Aorta (tissue), 5 donors: ENCODE measurements at places on chromosomes 5 and 9.

DNA sequence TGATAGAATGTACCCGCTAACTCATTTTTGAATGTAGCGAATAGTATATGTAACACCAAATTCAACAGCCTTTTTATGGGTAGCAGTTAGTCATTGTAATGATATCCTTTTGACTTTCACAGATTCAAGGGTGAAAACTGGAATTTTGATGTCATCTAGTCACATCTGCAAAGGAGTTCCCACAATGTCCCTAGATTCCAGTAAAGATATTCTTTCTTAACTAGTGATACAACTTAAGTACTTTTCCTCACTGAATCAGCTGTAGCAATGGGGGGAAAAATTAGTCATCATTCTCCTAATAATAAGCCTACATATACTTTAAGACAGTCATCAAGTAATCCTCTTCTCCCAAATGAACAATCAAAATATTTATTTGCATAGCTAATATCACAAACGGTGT lies 11.5 kb upstream of the SSBP2 start:
- DNase-seq, result no peak

DNA sequence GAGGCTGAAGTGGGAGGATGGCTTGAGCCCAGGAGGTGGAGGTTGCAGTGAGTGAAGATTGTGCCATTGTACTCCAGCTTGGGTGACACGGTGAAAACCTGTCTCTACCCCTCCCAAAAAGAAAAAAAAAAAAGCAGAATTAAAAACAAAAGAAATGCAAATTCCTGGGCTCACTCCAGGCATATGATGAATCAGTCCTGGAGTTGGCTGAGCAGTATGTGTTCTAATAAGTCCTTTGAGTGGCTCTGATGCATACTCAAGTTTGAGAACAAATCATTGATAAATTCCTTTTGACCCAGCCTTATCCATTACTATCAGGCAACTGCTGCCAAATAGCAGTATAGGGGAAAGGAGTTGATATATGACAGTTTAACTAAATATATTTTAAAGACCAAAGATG lies 28.3 kb downstream of the UHRF2 start:
- DNase-seq, result no peak

DNA sequence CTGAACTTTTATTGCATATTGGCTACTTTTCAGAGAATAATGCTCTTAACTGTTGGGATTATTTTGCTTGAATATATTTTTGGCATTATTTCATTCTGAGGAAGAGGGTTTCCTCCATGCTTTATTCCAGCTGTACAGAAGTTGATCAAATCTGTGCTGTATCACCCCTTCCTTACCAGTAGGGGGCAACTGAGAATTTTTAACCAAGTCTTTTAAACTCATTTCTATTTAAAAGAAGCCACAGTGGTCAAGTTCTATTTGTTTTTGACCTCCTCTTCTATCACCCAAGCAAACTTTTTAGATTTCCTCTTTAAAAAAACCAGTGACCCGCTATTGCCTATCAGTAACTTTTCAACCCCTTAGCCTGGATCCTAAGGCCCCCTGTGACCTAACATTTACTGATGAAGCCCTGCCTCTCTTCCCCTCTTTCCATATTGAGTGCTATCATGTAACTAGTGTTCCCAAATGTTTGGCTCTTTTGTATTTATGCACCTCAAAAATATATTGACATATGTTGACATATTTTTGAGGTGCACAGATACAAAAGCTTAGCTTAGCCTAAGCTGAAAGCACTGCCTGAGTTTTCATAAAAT lies 80.6 kb downstream of the FBXO4 start:
- DNase-seq, result no peak

- DNase-seq, result no peak
These were observed 170.2 kb downstream of the MAPKAP1 start for GRCh38 chr9:125536776-125537175.

DNA sequence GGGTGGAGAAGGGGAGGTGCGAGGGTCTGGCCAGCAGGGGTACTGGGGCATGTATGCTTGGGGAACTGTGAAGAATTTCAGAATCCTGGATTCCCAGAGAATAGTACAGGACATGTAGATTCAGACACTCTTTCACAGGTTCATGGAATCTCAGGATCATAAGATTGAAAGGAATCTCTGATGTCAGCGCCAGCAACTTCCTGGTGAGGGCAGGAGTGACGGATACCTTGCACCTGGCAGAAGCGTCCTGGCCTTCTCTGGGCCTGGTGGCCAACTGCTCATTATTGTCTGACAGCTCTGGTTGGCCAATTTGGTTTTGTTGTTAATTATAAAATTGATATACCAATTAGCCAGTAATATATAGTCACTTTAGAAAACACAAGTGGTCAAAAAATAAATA lies 6.9 kb downstream of the GM2A start:
- no peak for DNase-seq

GRCh38 chr5:146344155-146345118 lies 5.8 kb downstream of the POU4F3 start:
- DNase-seq, result no peak

DNA sequence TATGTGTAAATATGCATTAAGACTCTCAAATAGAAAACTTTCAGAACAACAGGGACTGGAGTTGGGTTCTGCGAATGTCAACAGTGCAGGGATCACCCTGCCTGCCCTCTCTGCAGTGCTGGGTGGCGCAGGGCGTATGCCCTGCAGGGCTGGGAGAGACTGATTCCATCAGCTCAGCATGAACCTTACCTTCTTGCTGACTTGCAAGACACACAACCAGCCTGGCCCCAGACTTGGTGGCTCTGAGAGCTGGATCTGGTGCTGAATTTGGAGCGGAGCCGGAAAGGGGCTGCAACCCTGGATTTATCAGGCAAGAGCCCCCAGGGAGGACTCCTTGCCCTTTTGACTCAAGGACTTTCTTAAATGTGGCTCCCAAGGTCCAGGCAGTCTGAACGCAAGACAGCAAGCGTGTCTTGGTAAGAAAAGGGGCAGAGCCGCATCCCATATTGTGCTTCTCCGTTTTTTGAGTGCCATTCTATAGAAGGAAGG lies 376.0 kb upstream of the IRX2 start:
- DNase-seq, result no peak

DNA sequence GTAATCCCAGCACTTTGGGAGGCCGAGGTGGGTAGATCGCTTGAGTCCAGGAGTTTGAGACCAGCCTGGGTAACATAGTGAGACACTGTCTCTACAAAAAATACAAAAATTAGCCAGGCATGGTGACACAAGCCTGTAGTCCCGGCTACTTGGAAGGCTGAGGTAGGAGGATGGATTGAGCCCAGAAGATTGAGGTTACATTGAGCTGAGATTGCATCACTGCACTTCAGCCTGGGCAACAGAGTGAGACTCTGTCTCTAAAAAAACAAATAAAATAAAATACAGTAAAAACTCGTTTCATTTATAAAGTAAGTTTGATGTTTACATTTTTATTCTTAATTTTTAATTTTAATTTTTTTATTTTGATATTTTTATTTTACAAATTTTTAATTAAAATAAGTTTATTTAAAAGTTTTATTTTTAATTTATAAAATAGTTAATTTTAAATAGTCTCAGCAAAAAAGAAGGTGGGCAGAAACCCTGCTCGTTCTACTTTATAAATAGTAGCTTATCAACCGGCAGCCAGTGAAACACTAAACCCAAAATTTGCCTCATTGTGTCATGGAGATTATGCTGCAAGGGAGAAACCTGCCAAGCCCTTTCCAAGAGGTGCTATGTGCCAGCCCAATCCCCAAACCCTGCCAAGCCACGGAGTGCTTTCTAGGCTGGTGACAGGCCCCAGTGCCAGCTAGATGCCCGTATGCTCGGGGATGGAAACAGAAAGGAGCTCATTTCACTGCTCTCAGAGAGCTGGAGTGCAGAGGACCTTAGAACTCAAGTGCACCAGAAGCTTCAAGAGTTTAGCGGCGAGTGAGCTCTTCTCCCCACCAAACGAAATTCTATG lies 38.9 kb downstream of the SERINC5 start:
- peak; percentile 88 for DNase-seq

DNA sequence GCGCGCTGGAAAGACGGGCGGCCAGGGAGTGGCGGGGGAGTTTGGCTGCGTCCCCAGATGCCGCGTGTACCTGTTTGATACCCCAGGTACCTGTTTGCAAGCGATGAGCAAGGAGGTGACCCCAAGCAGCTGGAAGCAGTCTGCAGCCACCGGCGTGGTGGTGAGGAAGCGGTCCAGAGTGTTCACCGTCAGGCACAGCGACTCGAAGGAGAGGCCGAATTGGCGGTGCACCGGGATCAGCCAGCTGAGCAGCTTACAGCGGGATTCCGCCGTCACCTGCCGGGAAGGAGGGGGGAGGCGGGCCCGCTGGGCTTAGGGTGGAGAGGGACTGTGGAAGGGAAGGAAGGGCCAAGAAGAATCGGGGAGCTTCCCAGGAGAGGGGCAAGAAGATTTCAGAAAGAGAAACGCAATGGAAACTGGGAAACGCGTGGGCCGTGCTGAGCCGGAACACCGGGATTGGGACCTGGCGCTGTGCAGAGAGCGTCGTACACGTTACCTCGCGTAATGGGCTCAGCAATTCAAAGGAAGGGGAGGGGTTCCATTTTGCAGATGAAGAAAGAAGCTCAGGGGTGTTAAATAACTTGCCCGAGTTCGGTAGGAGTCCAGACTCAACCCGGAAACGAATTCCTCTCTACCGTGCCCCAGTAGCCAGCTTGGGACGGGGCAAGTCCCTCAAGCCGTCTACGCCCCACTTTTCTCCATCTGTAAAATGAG lies 980 bp downstream of the CCNO start:
- DNase-seq, result peak; percentile 52

GRCh38 chr9:35792024-35792813 lies 828 bp downstream of the NPR2 start:
- DNase-seq, result no peak
